Mucosa of gallbladder (tissue), 1 donor: ENCODE measurements at places on chromosomes 16 and 17.

GRCh38 chr17:4719684-4720221 is 9.3 kb downstream of the ARRB2 start:
- DNase-seq: peak; percentile 40

GRCh38 chr17:50087246-50087911 is 7.8 kb upstream of the PDK2 start:
- peak; percentile 65 for DNase-seq

DNA sequence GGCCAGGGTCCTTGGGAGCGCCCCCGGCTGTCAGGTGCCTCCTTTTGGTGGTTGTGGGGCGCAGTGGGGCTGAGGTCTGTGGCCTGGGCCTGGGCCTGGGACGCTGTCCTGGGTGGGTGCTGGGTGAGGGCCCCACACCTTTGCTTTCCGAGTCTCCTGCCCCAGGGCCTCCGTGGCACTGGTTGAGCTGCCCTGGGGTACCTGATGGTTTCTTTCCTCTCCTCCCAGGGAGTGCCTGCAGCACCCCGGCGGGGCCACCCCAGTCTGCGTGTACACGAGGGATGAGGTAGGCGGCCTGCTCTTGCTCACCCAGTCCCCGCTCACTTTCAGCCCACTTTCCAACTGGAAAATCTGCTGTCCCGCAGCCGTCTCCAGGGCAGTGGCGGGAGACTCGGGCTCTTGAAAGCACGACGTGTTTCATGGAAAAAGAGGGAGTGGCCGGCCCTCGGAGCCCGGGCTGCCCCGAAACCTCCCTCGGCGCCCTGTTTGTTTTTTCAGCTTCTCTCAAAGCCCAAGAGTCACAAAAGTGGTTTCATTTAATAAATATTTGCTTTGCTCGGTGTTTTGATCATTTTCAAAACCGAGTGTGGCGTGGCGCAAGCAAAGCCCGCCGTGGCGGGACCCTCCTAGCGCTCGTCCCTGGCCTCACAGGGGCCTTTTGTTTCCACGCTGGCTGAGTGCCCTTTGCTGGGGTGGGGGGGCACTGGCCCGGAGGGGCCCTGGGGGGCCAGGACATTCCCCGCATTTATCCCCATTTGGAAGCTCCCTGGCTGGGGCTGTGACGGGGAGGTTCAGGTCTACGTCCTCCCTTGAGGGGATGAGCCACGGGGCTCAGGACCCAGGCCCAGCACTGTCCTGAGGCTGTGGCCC is 17.4 kb downstream of the ASPSCR1 start:
- no peak for DNase-seq

DNA sequence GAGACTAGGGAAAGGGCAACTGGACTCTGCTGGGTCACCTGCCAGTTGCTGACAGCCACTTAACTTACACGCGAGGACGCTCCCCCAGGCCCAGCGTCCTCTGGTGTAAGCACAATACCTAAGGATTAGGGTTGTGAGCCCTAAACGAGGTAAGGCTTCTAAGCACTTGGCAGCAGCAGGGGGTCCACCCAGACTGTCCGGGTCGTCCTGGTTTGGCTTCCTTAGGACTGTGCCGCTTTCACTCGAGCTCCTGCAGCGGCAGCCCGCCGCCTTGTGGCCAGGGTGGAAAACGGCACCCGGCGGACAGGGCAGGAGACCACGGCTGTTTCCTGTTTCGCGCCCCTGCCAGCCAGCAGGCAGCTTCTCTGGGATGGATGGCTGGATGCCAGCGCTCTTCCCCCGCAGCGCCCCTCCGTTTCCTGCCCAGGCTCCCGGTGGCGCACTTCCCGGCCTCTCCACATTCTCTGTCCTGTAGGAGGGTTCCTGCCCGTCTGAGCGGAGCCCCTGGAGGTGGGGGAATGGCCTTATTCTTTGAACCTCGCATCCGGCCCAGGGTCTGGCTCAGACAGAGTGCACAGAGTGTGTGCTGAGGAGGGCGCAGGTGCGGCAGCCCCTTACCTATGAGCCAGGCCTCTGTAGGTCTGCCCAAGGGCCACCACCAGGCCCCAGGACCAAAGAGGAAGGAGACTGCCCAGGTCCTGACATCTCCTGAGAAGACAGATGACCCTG is 47.0 kb upstream of the AMZ2 start:
- DNase-seq: peak; percentile 65

GRCh38 chr17:42467889-42468288 is 9.2 kb downstream of the ATP6V0A1 start:
- no peak for DNase-seq

GRCh38 chr17:80956321-80957190 is 35.1 kb upstream of the CHMP6 start:
- no peak for DNase-seq

- no peak for DNase-seq
These were observed 2.8 kb downstream of the ST6GALNAC1 start for GRCh38 chr17:76640550-76641380.

DNA sequence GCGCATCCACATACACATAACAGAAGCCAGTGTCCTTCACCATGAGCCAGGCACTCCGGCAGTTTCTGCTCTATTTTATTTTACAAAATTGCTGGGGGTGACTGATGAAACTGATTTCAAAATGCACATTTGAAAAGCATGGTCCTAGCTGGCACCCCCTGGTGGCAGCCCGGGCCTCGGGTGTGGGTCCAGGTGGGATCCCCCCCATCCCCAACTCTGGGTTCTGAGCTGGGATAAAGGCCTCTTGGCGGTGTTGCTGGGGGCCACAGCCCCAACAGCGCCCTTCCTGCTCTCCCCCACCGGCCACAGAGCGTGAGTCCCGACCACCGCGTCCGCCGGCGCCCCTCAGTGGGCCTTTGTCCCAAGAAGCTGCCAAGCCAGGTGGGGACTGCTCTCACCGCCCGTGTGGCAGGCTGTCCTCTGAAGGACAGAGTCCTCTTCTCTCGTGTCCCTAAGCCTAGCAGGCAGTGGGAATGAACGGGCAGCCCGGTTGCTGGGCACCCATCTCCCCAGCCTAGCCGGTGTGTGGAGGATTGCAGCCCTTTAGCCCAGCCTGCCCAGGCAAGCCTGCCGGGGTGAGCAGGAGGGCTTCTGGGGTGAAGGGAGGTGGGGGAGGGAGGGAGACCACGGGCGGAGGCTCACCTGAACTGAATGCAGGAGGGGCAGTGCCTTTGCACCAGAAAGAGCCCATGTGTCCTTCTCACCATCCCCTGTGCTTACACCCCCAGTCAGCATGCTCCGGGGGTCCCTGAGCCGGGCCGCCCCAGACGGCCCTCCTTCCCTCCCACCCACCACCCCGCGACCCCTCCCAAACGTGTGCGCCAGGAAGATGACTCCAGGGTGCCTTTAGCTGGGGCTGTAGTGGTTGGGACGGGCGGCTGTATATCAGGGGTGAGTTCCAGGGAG is 898 bp downstream of the SNAI3 start:
- no peak for DNase-seq
